Fibroblast of skin of left biceps (primary cell): ENCODE measurements at places on chromosomes 11 and 22.

DNA sequence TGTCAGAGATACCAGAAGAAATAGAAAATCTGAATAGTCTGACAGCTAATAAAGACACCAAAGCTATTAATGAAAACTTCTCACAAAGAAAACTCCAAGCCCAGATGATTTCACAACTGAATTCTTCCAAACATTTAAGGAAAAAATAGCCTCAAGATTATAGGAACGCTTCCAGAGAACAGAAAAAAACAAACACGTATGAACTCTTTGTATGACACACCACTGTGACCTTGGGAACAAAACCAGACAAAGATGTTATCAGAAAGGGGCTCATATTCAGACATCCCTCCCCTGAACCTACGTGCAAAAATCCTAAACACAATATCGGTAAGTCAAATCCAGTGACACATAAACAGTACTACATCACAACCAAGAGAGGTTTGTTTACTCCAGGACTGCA lies 23.5 kb downstream of the CERK start:
- DNase-seq, result no peak

DNA sequence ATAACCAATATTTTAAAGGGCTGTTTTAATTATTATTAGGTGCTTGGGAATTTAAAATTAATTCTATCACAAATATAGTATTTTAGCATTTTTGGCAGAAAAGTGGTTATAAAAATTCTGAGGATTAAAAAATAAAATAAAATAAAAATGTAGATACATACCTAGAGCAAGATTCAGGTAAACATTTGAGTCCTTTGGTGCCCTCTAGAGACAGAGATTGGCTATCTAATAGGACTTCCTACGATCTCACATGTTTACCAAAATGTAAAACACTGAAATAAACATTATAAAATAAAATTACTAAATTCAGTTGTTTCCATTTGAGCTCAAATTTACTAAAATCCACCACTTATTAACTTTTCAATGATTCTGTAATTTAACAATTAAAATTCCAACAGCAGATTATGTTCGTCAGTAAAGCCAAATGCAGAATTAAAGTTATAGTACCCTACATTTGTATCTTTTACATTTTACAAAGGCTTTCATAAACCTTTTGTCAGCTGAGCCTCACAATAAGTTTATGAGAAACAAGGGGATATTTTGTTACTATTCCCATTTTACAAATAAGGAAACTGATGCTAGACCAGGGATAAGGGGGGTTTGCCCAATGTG lies 27.7 kb downstream of the SLC36A4 start:
- DNase-seq, result no peak

DNA sequence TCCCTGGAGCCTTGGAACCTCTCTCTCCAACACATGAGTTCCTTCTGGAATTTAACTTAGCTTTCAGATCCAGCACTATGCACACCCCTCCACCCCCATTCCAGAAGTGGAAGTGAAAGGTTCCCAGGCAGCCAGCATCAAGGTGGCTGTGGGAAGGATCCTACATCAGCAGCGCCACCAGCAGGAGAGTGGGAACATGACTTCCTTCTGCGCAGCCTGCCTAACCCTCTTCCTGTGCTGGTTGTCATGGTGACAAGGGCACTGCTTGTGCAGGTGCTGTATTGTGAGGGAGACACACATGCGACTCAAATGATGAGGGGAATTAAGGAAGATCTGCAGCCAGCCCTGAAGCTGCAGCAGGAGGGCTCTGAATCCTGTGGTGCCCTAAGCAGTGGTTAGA lies 904.5 kb upstream of the API5 start:
- no peak for DNase-seq

DNA sequence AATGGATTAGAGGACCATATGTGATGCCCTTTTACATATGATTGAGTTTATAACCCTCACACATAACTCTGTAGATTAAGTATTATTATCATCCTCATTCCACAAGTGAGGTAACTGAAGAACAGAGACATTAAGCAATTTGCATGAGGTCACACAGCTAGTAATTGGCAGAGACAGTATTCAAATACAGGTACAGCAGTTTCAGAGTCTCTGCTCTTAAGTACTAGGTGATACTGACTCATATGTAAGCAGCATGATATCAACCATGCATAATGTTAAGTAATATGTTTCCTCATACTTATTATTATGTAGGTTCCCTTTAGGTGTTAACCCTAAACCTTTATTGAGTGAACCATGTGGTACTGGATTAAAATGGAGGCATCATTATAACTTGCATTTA lies 1562.4 kb upstream of the RAG2 start:
- no peak for DNase-seq

DNA sequence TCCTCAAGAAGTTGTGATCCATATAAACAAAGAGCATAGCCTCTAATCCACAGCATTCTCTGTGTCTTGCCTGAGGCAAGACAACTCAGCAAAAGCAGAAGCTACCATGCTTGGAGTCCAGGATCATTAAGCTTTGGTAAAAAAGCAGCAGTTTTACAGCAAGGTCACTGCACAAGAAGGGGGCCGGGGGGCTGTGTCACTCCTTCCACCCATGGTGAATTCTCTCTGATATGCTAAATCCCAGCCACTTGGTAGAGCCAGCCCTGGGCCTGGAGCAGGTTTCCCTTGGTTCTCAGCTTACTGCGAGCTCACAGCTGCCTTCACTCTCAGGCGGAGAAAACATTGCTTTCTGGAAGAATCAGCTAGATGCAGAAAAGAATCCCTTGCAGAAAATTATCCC lies 144.7 kb downstream of the TENM4 start:
- DNase-seq, result no peak

- no peak for DNase-seq
Observed at GRCh38 chr22:31139866-31140716, at the start of gene PLA2G3. Gene PLA2G3 (minus strand): TSS chr22:31140508. CDS start chr22:31140354, 154 bp downstream.

DNA sequence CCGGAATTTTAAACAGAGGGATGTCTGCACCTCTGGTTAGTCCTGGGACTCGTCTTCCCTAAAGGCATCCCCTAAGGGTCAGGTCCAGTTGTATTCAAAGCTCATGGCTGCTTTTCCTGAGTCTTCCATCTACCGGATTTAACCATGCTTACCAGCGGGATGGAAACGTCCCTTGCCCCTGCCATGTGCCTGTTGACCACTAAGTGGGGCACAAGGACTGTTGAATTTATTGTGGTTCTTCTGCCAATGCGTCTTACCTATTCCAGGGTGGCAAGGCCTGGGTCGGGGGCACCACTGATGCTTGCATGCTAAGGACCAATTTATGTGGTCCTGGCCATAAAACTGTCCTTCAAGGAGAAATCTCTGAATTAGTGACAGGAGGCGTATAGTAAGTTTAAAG lies 25.6 kb downstream of the ANKRD42 start:
- no peak for DNase-seq

GRCh38 chr22:24996420-24996952 lies 44.0 kb downstream of the KIAA1671 start:
- DNase-seq, result no peak

DNA sequence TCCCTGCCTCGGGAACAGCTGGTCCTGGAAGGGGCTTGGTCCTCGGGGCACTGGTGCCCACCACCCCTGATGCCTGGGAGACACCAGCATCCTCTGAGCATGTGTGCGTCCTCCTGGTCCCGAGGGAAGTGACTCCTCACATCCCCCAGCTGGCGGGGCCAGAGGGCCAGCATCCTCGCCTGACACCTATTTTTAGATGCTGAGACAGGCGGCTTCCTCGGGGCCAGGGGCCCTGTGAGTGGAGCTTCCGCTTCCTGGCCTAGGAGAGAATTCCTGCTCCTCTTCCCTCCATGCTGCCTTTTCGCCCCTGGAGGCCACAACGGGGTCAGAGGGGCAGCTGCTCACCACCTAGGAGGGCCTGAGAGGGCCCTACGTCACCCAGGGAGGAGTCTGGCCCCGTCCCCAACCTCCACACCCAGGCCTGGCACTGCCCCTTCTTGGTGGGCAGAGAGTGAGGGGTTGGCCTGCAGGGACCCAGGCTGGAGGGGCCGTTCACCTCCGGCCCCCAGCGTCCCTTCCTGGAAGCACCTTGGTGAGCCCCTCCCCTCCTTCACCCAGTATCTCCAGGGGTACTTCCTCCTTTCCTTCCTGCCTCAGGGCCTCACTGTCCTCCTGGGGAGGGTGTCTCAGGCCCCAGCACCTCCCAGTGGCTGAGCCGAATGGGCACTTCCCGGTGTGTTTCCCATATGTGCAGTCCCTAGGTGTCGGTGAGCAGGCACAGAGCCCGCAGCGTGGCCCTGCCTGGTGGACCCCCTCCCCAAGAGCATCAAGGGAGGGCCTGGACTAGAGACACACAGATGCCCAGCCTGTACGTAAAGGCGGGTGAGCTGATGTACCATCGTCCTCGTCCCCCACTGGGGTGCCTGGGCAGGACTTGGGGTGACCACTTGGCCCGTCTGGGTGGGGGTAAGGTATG lies 6.1 kb downstream of the CD81 start:
- no peak for DNase-seq

GRCh38 chr22:50481045-50481439 lies 301 bp upstream of the ADM2 start:
- DNase-seq, result no peak

- no peak for DNase-seq
Observed at GRCh38 chr11:19753451-19754106, 40.9 kb downstream of the NAV2 start.
